ENCODE measurements at places on chromosomes 12 and 14. TPM values are rescaled to one million over a fixed set of nuclear protein-coding genes. Genes with fewer than 3 reads are reported as not detected.

The NPFF gene
- total RNA-seq, result not detected

The ANKRD33 gene
- total RNA-seq, result not detected

The TAS2R13 gene
- 2.0 TPM for total RNA-seq

The AQP6 gene
- total RNA-seq, result 0.39 TPM

The ENO2 gene
- total RNA-seq, result 44.0 TPM
